ENCODE measurements at places on chromosomes 7 and 10.

DNA sequence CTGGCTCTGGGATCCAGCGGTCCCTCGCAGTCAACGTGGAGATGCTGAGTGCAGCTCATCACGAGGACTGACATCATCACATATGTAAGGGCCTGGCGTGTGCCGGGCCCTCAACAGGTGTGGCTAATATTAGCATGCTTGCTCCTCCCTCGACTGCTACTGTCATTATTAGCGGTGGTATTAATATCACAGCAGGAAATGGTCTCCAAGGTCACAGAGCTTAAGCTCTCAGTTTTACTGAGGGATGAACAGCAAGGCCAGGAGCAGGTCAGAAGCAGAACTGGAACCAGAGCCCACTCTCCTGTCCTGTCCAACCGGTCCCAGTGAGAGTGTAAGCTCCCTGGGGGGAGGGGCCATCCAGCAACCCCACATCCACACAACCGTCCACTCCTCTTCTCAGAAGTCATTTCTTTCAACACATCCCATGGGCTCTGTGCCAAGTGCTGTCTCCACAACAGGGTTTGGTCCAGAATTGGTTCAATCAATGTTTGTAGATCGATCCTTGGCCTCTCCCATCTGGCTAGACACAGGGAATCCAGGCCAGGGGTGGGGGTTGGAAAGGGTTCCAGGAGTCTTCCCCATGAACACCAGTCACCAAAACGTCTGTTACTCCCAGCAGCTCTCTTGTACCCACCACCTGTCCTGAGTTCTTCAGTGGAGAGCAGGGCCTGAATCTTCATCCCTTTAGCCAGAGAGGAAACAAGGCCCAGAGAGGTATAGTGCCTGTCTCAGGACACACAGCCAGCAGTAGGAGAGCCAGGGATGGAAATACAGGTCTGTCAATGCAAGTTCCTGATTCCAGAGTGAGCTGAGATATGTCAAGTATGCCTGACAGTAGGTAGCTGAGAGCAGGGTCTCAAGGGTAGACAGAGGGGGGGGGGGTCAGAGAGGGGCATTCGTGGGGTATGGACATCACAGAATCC, 45.3 kb upstream of the ZMIZ1 start:
- DNase-seq, result no peak

GRCh38 chr10:114485696-114486400, 81.5 kb upstream of the AFAP1L2 start:
- DNase-seq, result no peak

GRCh38 chr10:116679351-116679750, 58.6 kb downstream of the PNLIPRP2 start:
- no peak for DNase-seq

- DNase-seq, result no peak
Observed at GRCh38 chr10:3907514-3907913, 122.5 kb upstream of the KLF6 start.

- no peak for DNase-seq
Observed at GRCh38 chr10:66180581-66181318, 745.1 kb upstream of the LRRTM3 start.

- DNase-seq, result no peak
Observed at GRCh38 chr10:110160522-110160921, 46.9 kb upstream of the MXI1 start.

DNA sequence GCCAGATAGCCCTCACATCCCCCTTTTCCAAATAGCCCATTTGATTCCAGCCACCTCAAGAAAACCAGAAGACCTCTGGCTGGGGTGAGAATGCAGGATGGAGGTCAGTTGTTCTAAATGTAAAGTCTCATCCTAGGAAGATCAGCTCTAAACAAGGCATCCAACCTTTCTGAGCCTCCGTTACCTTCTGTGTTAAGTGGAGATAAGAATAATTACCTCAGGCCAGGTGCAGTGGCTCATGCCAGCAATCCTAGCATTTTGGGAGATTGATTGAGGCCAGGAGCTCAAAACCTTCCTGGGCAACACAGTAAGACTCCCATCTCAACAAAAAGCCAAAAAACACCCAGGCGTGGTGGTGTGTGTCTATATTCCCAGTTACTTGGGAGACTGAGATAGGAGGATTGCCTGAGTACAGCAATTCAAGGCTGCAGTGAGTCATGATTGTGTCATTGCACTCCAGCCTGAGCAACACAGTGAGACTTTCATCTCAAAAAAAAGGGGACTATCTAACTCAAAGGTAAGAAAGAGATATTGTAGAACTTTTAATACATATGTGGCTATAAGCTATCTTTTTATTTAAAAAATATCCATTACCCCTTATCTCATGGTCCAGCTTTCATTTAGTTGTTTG, 43.5 kb downstream of the PRTFDC1 start:
- DNase-seq, result no peak

- DNase-seq, result no peak
Observed at GRCh38 chr7:106248600-106248999, 36.2 kb downstream of the NAMPT start.

DNA sequence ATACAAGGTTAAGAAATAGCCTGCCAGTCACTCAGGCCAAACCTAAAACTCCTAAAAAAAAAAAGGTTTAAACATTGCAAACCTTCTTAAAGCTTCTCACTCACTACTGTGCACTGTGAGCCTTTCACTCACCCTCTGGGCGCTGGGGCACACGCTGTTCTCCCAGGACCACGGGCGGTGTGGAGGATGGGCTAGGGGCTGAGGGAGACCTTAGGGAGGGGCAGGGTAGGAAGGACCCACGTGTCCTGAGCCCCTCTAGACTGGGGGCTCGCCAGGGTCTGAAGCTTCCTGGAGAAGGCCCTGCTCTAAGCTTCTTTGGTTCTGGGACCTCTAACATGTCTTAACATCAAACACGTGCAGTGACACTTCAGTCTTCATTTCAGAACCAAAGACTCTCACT, 569.8 kb downstream of the DNAJB6 start:
- DNase-seq, result no peak

DNA sequence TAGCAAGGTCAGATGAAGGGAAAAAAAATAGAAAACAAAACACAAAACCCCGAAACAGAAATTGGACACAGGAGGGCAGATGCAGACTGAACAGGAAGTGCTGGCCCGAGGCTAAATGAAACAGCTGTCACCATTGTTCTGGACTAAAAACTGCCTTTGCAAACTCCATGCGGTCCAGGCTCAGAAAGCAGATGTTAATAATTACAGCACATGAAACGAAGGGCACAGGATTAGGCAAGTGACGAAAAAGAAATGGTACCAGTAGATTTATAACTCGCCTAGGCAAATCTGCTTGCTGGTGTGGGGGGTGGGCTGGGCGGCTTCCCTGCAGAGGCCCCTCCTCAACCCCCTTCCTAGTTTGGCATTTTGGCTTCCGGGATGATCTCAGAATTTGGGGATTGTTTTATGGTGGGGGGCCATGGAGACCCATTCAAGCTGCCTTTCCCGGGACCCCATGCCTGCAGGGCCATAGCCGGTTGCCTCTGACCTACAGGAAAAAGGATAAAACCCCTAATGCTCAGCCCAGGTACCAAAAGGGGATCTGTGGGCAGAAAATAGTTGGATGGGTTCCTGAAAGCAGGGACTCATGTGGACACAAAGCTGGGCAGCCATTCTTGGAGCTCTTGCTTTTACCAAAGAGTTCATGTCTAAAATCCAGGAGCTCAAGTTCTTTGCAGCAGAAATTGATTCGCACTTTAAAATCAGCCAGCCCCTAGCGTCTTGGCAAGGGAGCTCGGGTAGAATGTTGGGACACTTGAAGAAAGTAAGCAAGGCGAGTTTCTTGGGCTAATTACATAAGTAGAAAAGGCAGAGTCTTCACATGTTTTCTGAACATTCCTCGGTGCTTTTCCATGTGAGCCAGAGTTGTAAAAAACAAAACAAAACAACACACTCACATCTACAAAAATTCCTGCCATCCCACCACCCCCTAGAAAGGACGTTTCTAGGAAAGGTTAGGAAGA, 39.0 kb upstream of the EMX2 start:
- DNase-seq, result no peak

DNA sequence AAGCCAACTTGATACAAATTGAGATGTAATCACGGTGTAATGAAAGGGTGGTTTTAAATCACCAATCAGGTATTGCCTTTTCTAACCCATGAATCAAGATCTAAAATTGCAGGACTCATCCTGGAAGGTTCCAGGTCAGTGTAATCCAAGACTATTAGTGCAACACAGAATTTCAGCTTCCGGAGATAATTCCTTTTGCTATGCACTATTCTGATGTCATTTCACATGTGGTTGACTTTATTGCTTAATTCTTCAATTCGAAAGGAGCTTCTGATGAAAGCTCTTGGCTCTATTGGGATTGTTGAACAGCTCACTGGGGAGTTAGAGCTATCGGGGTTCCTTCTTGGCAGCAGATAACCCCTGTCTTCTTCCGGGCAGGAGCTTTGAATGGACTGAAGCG, 147.4 kb upstream of the INSYN2A start:
- DNase-seq, result no peak

DNA sequence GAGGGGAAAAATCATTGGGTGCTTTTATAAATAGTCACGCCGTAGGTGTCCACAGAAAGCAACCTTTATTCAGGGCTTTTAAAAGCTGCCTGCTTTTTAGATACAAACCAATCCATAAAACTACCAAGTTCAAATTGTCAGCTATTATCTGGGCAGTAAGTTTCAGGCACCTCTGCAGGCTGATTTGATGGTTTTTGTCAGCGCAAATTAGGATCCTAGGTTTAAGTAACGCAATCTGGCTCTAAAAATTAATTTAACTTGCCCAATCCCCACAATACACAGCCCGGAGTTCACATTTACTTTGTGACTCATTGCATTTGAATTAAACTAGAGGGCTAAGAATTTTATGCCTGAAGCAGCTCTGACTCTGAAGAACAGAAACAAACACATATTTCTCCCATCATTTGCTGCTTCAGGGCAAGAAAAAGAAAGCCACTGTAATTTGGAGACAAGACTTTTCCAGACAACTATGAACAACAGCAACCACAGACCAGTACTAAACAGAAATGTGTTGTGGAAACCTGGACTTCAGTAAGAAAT, 43.3 kb downstream of the NRP1 start:
- DNase-seq, result no peak

GRCh38 chr10:6055929-6056328, 6.2 kb downstream of the IL2RA start:
- DNase-seq, result no peak

- DNase-seq, result no peak
Observed at GRCh38 chr7:105060923-105061322, 46.9 kb downstream of the KMT2E start.

GRCh38 chr7:17355050-17355449, 56.6 kb downstream of the AHR start:
- no peak for DNase-seq

GRCh38 chr10:80429521-80429973, 21.2 kb downstream of the PRXL2A start:
- no peak for DNase-seq

DNA sequence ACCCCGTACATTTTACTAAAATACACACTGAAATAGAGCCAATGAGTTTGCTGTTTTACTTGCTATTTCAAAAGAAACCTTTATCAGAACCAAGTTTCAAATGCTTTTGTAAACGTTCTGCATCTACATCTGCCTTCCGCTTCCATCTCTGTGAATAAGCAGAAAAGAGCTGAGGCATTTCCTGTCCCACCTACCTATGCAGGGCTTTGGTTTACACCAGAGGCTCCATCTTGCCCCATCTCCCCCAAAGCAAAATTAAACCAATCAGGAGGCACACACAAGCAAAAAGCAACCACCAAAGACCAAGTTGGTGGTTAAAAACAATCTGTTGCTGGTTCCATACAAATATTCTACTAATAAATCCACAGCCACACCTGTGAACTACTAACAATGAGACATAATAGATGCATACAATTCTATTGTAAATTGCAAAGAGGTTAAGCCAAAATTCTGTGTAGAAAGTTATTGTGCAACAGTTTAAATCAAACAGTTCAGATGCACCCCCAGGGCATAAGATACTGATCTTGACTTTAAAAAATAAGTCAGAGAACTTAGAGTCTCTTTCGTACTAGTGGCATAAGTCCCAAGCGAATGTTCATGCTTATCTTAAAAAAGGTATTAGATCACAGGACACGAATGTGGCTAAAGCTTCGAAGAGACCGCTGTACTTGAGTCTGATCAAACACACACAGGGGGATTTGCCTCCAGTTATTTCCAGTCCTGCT, 83.9 kb downstream of the FGFR2 start:
- no peak for DNase-seq

DNA sequence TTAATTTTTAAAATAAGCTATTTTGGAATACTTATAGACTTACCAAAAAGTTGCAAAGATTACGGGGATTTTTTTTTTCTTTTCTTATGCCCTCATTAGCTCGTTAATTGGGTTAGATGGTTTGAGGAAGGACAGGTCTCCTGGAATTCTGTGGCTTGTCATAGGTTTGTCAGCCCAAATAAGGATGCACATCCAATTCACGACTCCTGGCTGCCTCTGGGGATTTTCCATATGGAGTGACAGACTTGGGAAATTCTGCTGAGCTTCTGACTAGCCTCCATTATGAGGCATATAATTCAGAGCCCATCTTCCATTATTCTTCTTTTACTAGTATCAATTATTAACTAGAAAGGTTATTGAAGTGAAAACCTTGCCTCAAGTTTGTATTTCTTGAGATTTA, 102.1 kb downstream of the AUTS2 start:
- DNase-seq, result no peak

DNA sequence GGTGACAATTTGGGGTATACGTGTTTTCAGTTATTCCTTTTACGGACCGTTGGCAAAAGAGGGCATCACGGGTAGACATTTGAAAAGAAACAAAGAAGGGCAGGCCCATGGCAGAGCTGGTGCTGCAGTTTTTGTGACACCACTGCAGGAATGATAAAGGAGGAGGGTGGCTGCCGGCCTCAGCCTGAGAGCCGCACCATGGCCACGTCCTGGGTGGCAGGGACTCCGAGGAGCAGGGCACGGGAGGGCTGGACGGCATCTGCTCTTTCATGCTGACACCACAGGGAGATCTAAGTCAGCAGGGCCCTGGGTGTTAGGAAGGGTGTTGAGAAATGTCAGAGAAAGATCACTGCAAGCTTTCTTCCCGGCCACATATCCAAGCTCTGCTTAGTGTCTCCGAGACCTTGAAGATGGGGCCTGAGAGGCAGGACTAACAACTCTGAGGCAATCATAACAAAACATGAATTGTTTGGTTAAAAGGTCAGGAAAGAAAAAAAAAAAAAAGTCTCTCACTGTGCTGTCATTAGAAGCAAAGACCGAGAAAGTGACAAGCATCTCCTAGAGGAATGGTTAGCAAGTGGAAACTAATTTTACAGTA, 36.6 kb downstream of the INSYN2A start:
- DNase-seq, result no peak

DNA sequence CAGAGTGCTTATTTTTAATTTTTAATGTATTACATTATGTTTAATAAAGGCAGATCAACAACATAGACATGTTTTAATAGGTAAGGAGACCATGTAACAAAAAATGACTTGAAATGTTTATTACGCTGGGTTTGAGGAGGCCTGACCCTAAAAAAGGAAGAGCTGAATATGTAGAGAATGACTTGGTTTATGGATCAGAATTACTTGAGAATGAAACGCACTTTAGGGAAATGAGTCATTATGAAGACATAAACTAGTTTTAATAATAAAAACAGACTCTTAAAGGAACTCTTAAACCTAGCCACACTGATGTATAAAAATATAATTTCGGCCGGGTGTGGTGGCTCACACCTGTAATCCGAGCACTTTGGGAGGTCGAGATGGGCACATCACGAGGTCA, 56.5 kb downstream of the CTTNBP2 start:
- no peak for DNase-seq

- no peak for DNase-seq
Observed at GRCh38 chr7:155618708-155619633, 25.5 kb upstream of the RBM33 start.

All from stimulated activated CD4-positive, alpha-beta T cell treated with anti-CD3 and anti-CD28 coated beads, Interleukin-2, amount 100 ng/mL, for 24 hours (primary cell).